ENCODE measurements at places on chromosomes 5 and 9.
A peak's percentile ranks its signal among the peaks of the same experiment; 100 is the strongest.

DNA sequence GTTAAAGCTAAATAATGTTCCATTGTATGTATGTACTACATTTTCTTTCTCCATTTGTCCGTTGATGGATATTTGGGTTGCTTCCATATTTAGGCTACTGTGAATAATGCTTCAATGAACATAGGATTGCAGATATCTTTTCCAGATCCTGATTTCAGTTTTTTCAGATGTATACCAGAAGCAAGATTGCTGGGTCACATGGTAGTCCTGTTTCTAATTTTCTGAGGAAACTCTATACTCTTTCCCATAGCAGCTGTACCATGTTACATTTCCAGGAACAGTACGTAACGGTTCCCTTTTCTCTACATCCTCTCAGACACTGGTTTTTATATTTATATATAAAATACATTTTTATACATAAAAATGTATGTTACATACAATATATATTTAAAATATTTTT, 121.8 kb downstream of the GCNT1 start:
- DNase-seq: no peak

DNA sequence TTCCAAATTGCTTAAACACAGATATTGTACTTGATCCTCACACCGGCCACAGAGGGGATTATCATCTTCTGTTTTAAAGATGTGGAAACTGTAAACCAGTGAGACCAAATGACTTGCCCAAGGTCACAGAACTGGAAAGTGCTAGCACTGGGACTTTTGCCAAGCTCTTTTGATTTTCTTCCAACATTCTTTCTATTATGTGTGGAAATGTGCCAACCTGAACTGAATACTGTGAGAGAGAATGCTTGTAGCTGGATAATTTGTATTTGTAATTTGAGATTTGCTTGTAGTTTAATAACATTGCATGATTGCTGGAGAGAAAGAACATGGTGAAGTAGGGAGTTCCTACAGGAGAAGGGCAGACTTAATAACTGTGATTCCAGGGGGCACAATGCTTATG, 977.9 kb upstream of the NUDT12 start:
- no peak for DNase-seq

DNA sequence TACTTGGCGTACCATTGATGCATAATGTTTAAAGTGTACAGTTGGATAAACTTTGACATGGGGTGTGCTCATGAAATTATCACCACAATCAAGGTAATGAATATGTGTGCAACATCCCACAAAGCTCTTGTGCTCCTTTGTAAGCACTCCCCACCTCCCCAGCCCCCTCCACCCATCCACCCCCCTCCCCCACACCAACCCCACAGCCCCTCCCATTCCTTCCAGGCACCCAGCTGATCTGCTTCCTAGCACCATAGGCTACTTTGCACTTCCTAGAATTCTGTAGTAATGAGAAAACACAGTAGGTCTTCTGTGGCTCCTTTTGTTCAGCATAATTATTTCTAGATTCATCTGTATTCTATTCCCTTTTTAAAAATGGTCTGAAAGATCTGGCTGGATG, 24.5 kb downstream of the FGD3 start:
- DNase-seq: no peak

- no peak for DNase-seq
Measured at GRCh38 chr5:9297134-9297533, 248.7 kb downstream of the SEMA5A start.

GRCh38 chr5:138668451-138669380, 84.5 kb upstream of the CTNNA1 start:
- peak; percentile 19 for DNase-seq

DNA sequence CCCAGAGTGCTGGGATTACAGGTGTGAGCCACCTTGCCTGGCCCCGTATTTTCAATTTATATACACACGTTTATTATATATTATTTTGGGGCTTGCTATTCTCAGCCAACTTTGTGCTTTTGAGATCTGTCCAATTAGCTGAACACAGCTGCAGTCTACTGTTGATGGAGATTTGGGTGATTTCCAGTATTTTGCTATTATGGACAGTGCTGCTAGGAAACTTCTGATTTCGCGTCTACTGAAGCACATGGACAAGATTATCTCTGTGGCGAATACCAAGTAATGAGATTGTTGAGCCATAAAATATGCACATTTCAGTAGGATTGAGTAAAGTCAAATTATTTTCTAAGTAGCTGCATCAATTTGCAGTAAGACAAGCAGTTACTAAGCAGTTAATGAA, 1731.2 kb upstream of the CDH6 start:
- DNase-seq: no peak

GRCh38 chr9:109251080-109251775, 69.6 kb downstream of the EPB41L4B start:
- DNase-seq: no peak

DNA sequence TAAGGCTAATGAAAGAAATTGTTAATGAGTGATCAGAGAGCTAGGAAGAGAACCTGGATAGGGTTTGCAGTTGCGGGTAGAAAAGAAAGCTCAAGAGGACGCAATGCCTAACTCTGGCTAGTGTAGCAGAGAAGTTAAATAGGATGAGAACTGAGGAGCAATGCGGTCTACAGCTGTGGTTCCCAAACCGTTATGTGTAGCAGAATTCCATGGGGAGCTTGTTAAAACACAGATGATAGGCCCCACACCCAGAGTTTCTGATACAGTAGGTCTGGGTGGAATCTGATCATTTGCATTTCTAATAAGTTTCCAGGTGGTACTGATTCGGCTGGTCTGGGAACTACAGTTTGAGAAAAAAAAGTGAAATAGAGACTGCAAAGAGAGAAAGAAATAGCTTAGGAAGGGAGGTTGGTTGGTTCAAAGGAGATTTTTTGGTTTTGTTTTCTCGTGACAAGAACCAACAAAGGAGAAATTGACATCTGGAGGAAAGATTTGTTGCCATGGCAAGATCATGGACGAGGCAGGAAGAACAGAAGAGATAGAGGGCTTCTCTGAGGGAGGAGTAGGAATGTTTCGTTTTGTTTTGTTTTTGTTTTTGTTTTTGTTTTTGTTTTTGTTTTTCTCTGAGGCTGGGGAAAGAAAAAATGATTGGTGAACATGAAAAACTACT, 276.1 kb downstream of the ARRDC3 start:
- DNase-seq: no peak

DNA sequence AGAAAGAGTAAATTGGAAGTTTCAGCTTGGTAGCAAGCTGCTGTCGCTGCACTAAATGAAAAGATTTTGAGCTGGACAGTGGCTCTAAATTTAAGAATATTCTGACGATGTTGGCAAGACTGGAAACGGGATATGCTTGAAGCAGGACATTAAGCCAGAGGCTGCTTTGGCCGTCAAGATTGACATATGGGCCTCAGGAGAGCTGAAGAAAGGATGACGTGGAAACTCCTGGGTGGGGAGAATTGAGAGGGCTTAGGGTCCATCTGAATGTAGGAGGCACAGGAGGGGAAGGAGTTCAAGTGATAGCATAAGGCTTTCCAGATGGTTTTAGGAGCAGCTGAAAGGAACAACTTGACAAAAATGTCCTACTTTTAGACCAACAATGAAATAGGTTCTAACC, 108.9 kb downstream of the PAPPA start:
- DNase-seq: no peak

All from hematopoietic multipotent progenitor cell treated with erythropoietin and hydrocortisone succinate and interleukin-3 and kit ligand, for 8 days (in vitro differentiated cells).